Esophagus squamous epithelium (tissue), 5 donors: ENCODE measurements at places on chromosomes 5 and 9.
A peak's percentile ranks its signal among the peaks of the same experiment; 100 is the strongest.

DNA sequence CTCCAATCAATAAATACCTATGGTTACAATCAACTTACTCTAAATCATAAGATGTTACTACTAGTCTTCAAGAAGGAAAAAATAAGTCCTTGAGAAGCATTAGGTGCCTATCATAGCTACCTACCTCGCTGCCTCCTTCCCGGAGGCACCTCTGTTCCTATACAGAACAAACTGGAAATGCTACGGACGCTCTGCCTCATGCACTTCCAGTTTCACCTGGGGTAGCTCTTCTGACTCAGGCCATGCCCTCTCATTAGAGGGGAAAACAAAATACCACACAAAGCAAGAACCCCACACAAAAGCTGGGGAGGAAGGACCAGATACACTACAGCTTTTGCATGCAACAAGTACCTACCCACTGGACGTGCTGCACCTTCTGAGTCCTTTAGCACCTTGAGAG lies 12.4 kb downstream of the SPRY4 start:
- no peak for DNase-seq

- no peak for DNase-seq
Measured at GRCh38 chr9:137255448-137256114, 454 bp downstream of the NELFB start.

DNA sequence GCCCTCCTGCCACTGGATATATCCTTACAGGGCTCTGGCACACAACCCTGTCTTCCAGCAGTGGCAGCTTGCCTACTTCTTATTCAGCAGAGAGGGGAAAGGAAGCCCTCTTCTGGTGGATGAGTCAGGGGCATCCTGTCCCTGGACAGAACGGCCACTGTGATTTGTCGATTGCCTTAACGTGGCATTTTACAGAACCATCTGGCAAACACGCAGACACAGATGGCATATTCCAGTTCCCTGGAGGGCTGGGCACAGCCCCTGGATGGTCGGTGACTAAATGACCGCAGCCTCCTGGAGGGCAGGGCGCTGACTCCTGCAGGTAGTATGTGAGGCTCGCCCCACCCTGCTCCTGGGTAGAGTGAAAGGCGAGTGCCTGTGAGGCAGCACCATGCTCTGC lies 62.1 kb downstream of the DCP2 start:
- no peak for DNase-seq

DNA sequence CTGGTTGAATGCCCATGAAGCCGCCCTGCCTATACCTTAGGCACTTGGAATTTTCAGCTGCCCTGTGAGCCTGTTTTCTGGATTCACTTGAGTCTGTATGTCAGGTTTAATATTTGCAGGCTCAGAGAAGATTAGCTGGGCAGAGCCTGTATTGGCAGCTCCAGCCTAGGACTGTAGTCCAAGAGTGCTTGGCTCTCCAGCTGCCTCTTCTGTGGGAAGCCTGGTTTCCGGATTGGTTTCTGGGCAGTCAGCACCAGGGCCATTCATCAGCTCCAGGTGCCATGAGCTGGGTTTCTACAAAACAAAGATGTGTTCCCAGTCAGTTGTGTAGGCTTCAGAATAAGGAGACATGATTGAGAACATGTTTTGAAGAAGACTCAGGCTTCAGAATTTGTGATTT lies 90.1 kb downstream of the ARHGAP26 start:
- no peak for DNase-seq

- no peak for DNase-seq
Measured at GRCh38 chr5:92019376-92019990, 636.4 kb upstream of the ARRDC3 start.

- no peak for DNase-seq
Measured at GRCh38 chr5:142888469-142889085, 118.4 kb downstream of the ARHGAP26 start.

DNA sequence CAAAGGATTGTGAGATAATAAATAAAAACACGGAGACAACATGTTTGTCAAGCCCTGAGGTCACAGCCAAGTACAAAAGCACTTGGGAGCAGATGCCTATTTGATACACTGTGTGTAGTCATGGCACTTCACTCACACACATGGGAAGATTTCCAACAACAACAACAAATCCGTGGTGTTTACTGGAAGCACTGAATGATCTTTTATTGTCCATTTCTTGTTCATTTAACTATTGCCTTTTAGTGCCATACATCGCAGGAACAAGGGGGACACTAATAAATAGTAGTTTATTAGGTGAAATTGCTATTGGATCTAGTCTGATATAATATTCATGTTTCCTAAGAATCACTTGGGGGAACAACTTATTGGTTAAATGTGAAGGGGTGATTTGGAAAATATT lies 20.4 kb upstream of the GDNF start:
- DNase-seq = no peak

DNA sequence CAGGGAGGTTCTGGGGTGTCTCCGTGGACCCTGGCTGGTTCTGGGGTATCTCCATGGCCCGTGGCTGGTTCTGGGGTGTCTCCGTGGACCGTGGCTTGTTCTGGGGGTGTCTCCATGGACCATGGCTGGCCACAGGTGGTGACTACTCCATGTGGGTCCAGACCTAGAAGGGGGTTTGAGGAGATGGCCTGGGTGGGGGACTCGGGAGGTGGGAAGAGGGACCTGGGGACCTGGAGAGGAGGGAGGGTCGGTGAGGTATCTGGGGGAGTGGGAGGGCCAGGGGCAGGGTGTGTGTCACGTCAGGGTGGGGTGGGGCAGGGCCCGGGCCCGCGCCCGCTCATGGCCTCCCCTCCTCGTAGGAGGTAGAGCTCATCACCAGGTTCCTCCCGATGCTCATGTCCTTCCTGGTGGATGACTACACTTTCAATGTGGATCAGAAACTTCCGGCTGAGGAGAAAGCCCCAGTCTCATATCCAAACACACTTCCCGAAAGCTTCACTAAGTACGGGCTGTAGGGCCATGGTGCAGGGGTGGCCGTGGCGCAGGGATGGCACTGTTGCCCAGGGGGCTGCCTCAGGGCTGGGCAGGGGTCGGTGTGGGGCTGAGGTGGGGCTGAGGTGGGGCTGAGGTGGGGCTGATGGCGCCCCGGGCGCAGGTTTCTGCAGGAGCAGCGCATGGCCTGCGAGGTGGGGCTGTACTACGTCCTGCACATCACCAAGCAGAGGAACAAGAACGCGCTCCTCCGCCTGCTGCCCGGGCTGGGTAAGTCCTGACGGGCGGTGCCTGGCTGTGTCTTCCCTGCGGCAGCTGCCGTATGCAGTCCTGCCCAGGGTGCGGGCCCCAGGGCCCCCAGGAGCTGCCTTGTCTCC lies 10.7 kb upstream of the TOR4A start:
- no peak for DNase-seq

- no peak for DNase-seq
Measured at GRCh38 chr9:133619791-133620190, 10.6 kb upstream of the FAM163B start.

GRCh38 chr9:124137009-124137943 lies 120.5 kb upstream of the NEK6 start:
- no peak for DNase-seq

DNA sequence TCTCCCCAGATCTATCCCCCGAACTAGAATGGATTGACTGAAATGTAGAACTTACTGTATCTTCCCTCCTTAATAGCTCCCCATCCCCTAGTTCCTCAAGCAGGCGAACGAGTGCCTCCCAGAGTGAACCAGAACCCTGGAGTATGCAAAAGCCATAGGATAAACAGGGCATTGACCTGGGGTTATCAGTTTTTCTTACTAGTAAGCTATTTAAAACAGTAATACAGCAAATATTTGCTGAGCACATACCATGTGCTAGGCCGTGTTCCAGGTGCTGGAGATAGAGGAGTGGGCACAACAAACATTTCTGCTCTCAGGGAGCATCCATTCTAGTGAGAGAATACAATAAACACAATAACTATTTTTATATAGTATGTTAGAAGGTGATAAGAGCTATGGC lies 1.8 kb downstream of the SKP2 start:
- DNase-seq = no peak

- no peak for DNase-seq
Measured at GRCh38 chr5:103546858-103547257, 15.7 kb downstream of the NUDT12 start.

GRCh38 chr9:113581865-113582697 lies 118.6 kb downstream of the RGS3 start:
- peak; percentile 65 for DNase-seq

DNA sequence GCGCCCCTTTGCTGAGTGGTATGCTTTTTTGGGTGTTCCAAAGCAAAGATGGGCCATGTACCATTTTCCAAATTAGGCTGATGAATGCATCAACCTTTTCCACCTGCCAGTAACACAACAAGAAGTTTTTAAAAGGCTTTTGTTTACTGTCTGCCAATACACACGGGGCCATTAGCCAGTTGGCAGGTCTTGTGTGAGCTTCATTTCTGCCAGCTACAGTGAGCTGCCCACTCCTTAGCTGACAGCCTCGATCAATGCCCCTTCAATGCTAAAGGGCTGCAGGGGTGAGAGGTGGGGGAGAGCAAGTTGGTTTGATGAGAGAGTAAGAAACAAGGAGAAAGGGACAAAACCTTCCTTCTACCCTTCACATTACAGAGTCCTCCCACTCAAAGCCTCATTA lies 128.7 kb downstream of the C5orf15 start:
- DNase-seq = no peak

- no peak for DNase-seq
Measured at GRCh38 chr9:28127101-28127500, 553.8 kb upstream of the C9orf72 start.

- no peak for DNase-seq
Measured at GRCh38 chr9:121609822-121610637, 41.4 kb upstream of the DAB2IP start.

DNA sequence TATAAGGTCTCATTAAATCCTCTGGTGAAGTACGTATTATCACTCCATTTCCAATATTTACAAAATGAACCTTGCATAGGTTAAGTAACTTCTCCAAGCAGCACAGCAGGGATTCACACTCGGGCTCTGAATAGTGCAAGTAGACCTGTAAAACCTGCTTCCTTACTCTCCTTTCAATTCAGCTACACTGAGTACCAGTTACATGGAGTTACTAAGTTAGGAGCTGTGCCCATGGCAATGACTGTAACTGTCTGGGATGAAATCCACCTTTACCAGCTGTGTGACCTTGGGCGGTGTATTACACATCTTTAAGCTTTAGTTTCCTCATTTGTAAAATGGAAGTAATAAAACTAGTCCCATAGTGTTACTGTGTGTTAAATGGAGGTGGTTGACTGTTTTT lies 15.9 kb upstream of the MOB3B start:
- no peak for DNase-seq

GRCh38 chr9:82254646-82255367 lies 266.2 kb downstream of the SPATA31D1 start:
- no peak for DNase-seq

DNA sequence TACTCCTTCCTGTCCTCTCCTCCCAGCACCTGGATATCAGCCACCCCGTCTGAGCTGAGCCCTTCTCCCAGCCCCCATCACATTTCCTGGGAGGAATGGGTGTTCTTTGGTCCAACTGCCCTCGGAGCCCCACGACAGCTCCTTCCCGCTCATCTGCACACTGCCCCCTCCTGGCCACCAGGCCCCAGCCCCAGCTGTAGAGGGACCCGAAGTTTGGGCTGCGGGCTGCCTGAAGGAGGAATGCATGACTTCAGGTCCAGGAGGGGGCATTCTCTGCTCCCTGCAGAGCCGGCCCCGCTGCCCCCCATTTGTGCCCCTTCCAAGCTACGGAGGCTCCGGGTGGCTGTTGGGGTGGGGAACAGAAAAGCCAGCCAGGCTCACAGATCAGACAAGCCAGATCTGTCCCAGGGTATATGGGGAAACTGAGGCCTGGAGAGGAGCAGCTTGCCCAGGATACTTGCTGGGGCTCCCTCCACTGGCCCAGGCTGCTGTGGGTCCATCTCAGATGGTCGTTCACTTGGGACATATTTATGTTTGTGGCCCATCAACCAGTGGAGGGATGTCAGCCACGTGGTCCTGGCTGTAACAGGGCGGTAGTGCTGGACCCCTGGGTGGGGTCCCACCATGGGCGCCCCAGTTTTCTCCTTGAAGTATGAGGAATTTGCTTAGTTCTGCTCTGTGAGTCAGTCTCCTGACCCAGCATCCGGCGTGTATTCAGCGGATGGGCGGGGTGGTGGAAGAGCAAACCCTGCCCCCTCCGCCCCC lies 33.1 kb downstream of the DAB2IP start:
- no peak for DNase-seq

DNA sequence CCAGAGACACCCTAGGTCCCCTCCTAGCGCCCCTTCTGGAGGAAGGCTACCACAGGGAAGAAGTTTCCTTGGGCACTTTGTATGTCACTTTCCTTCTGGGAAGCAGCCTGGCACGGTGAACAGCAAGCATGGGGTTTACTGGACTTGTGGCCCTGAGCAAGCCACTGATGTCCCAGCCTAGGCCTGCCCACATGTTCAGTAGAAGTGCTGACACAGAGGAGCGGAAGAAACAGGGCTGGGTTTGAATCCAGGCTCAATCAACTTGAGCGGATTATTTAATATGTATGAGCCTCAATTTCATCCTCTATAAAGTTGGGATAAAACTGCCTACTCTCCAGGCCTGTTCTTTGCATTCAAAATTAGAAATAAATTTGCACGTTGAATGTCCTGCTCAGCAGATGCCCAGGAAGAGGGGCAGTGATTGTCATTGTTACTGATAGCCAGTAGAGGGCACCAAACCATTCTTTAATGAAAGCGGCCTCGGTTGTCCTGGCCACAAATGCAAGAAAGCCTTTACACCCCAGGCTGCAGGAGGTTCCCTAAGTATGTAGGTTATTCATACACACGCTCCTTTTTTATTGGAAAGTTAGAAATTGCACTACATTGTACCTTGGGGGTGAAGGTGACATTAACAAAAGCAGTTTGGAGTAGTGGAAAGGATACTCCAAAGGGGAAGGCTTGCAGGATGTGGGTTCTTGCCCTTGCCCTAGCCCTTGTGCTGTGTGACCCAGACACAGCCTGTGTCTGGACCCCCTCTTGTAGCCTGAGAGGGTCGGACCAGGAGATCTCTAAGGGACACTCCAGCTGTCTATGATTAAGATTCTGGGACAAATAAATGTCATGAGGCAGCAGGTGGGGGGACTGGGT lies 13.4 kb upstream of the XPA start:
- DNase-seq = no peak

GRCh38 chr9:129885018-129885669 lies 49.9 kb downstream of the USP20 start:
- no peak for DNase-seq

DNA sequence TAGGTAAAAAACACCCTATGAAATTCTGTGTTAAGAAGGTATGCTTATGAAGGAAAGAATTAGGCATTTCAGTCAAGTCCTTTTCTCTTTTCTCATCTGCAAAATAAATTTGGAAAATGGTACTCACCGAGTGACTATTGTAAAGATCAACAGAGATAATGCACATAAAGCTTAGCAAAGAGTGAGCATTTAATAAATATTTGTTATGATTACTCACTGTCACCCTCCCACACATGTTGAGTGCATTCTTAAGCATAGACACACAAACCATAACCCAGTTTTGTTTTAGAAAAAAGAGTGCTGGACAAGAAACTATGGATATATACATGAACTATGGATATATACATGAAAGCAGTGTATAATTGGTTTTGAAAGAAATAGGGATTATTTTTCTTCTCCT lies 54.7 kb upstream of the PRLR start:
- no peak for DNase-seq
